ENCODE measurements at places on chromosomes 6 and 20. TPM values are rescaled to one million over a fixed set of nuclear protein-coding genes. Genes with fewer than 3 reads are reported as not detected.
A peak's percentile ranks its signal among the peaks of the same experiment; 100 is the strongest.

The RAET1L gene
- not detected for total RNA-seq

The AURKA gene
- total RNA-seq: 97.5 TPM

The GHRH gene
- not detected for total RNA-seq

The OLIG3 gene
- 0.67 TPM for total RNA-seq

The FAM135A gene
- 9.4 TPM for total RNA-seq

DNA sequence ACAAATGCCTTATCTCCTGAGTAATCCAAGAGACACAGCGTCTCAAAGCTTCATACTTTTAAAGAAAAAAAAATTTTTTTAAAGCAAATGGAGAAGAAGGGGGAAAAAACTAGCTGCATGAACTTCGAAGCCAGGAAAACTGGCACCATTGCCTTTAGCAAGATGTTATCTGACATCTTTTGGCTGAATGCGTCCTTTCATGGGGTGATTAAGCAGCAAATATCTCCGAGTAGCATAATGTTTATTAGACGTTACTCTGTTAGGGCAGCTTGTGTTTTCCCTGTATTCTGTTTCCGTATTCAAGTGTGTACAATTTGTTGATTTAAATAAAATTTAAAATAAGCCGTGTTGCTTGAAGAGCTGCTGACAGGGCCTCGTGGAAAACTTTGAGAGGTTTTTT is 76.5 kb upstream of the TSHZ2 start:
- DNase-seq: no peak

- DNase-seq: peak; percentile 20
Observed at GRCh38 chr6:35048631-35049083, 92.5 kb downstream of the TCP11 start.

DNA sequence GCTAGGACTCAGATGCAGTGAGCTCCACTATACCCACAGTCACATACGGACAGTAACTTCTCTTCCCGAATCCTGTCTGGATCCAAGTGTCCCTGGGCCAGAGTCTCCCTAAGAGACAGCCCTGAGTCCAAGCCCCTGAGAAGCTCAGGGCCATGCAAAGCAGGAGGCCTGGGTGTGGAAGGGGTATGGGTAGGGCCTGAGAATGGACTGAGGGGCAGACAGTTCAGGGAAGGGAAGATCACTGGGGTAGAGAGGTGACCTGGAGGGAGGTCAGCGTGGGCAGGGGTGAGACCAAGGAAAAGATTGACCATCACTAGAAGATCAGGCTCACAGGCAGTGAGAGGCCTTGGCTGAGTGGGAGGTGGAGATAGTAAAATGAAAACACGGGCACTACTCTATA is 8.8 kb downstream of the RPS6KA2 start:
- no peak for DNase-seq

- DNase-seq: no peak
Observed at GRCh38 chr6:81788748-81789147, 36.3 kb upstream of the TENT5A start.

GRCh38 chr6:141401168-141401567 is 731.6 kb upstream of the GJE1 start:
- no peak for DNase-seq

GRCh38 chr6:139027620-139028182 is 844 bp upstream of the ABRACL start:
- peak; percentile 83 for DNase-seq

DNA sequence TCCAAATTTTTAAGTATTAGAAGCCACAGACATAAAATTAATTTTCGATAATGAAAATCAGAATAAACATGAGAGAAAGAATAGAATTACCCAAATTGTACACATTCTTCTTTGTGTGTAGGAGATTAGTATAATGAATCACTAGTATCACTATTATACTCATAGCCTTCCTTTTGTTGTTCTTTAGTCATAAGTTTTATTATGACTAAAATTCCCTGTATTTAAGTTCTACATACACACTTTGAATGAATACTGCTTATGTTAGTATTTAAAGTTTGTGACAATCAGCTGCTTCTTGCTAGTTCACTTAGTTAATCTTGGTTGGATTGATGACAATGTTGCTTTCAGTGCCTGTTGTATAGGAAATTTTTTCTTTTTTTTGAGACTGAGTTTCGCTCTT is 72.7 kb downstream of the CCDC170 start:
- DNase-seq: no peak

DNA sequence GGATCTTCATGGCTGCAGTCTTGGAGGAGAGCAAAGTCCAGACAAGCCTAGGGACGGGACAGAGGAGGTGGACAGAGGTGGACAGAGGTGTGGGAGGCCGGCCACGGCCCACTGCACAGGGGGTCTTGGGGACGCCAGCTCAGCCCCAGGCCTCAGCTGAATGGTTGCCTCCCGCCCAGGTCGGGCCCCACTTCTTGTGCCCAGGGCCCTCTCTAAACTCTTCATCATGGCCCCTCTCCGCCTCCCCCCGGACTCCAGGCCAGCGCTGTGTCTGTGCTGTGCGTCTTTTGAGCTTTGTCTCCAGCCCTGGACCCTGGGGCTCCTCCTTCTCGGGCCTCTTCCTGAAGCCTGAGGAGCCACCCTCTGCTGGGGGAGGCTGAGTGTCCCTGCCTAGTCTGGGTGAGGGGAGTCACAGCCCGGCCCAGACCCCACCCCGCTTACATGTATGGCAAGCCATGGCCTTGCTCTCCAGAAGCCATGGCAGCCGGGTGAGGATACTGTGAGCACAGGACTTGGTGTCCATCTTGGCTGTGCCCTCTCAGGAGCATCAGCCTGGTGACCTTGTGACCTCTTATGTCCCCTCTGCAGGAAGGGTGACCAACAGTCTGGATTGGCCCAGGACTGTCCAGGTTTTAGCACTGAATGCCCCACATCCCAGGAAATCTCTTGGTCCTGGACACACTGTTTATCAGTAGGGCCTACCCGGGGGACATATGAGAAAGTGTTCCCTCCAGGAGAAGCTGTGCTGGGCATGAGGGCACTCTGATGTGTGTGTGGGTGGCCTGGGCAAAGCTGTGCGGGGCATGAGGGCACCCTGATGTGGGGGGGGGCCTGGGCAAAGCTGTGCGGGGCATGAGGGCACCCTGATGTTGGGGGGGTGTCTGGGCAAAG is 9.4 kb upstream of the NPBWR2 start:
- no peak for DNase-seq

DNA sequence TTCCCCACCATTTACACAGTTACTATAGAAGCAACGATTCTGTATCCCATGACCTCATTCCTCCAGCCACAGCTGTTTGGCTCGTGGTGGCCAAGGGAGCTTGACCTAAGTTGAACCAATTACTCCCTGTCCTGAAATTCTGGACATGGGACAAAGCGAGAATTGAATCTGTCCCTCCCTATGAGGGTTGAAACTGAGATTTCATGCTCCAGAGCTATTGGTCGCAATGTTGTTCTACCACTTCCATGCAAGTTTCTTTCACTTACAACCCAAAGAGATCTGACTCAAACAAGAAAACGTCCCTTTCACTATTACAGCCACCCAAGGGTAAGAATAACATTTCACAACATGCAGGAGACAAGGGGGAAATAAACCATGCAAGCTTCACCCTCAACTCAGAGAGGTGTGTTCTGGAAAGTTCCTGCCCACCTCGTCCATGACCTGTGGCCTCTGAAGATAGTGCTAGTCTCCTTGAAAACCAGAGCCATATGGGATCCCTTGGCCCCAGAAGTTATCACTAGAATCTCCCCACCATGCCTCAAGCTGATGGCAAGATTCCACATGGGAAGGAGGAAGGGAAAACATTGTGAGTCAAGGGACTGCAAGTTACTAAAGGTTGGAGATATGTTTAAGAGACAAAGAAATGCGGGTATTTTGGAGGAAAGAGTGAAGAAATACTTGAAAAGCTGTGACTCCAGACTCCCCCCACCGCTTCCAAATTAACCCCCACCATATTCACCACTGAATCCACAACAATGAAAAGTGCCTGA is 74.5 kb upstream of the SRSF6 start:
- DNase-seq: no peak

DNA sequence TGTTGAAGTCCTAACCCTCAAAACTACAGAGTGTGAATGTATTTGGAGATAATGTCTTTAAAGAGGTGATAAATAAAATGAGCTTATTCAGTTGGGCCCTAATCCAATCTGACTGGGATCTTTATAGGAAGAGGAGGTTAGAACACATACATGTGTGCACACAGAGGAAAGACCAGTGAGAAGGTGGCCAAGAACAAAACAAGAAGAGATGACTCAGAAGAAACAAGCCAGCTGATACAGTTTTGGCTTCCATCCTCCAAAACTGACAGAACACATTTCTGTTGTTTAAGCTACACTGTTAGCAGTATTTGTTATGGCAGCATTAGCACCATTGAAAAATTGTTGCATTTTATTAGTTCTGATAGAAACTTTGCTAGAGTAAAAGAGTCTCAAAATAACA is 609.3 kb upstream of the IMPG1 start:
- DNase-seq: no peak

DNA sequence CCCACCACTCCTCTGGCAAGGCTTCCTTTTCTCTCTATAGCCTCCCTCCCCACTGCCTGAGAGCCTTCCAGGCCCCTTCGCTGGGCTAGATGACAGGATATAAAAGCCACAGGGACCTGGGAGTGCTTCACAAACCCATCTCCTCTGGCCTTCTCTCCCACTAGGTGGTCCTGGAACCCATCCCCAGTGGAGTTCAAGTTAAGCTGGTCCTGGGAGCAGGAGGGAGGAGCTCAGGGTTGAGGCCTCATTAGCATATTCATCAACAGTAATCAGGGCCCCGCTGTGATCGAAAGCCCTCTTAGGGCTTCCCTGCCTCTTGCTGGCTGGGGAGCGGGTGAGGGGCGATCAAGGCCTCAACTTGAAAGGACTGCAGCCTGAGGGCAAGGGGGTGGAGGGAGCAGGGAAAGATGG is 9.1 kb downstream of the EBF4 start:
- DNase-seq: no peak

- DNase-seq: no peak
Observed at GRCh38 chr6:105791583-105792318, 294.4 kb upstream of the PRDM1 start.

GRCh38 chr20:34850969-34851368 is 21.7 kb downstream of the GGT7 start:
- no peak for DNase-seq

DNA sequence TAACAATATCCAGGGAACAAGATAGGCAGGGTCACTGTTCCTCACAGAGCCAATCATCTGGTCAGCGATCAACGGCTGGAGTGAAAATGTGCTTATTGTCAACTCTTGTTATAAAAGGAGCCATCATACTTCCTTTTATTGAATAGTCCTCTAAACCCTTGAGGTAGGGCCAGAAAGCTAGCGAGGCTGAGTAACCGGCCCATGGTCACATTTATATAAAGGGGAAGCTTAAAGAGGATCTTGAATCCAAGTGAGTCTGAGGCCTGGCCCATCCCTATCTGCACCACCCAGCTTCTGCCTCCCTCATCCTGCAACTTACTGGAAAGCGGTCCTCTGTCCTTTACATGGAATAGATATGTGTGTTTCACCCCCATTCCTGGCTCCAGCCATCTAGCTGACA is 9.5 kb downstream of the PHACTR3 start:
- no peak for DNase-seq

GRCh38 chr6:134467620-134468019 is 149.7 kb upstream of the SGK1 start:
- no peak for DNase-seq

DNA sequence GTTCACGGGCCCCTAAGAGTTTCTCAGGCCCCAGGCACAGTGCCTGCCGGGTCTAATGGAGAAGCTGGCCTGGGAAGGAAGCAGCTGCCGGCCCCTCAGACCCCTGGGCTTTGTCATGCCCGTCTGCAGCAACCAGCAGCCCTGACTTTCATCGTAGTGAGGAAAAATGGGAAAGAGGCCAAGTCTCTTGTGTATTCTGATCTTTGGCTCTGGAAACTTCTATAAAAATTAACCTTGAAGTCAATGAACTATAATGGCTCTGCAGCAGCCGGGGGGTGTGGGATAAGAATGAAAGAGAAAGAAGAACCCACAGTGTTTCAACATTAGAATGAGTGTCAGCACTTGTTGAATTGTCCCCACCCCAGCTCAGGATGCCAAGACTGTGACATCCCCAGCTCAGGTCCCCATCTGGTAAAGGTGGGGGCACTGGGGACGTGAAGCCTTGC is 12.9 kb downstream of the TGM2 start:
- DNase-seq: no peak

DNA sequence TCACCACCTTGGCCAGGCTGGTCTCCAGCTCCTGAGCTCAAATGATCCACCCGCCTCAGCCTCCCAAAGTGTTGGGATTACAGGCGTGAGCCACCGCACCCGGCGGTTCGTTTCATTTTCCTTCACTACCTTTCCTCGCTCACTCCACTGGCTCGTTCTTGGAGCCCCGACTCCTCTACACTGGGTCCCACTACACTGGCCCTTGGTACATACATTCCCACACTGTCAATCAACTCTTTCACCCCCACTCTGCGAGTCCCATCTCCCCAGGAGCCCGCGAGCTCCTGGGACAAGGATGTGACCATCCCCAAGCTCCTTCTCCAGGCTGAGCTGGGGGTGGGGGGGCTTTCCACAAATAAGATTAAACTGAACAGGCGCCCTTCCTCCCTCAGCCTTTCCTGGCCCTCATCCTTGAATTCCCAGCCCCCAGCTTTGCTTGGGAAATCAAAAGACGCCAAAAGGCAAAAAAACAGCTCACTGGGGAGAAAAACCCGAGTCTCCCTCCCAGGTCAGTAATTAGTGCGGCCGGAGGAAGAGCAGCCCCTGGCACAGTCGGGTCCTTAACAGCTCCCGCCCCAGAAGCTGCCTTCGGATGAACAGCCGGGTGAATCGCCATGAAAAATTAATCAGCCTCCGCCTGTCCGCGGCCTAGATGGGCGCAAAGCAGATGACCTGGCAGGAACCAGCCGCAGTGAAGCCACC is 42.8 kb upstream of the LY86 start:
- no peak for DNase-seq

GRCh38 chr6:53725791-53726575 is 60.4 kb upstream of the KLHL31 start:
- peak; percentile 82 for DNase-seq

DNA sequence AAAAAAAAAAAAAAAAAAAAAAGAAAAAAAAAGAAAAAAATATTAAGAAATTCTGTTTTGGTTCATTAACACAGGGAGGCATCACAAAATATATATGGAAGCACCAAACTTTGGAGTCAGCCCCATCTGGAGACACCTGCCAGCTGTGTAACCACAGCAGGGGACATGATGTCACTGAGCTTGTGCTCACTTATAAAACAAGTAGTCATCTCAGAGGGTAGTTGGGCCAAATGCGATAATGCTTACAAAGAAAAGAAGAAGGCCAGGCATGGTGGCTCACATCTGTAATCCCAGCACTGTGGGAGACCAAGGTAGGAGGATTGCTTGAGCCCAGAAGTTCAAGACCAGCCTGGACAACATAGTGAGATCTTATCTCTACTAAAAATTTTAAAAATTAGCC is 1.1 kb upstream of the BNIP5 start:
- peak; percentile 16 for DNase-seq

DNA sequence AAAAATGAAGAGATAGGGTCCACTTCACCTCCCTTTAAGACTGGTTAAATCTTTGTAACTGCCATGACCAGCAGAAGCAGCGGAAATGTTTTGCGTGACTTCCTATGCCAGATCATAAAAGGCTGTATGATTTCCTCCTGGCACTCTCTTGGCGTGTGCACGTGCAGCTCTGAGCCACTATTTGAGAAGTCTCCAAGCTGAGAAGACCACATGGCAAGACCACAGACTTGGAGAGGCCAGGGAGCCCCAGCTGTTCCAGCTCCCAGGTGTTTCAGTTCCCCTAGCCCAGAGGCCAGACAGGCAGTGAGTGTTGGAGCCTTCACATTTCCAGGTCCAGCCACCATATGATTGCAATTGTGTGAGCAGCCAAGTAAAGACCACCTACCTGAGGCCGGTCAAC is 259.3 kb upstream of the RIN2 start:
- no peak for DNase-seq

Data from activated CD8-positive, alpha-beta T cell treated with anti-CD3 and anti-CD28 coated beads for 36 hours (primary cell).